A673 (cell line): ENCODE measurements at places on chromosomes 3 and 15. TPM values are rescaled to one million over a fixed set of nuclear protein-coding genes. Genes with fewer than 3 reads are reported as not detected.

DNA sequence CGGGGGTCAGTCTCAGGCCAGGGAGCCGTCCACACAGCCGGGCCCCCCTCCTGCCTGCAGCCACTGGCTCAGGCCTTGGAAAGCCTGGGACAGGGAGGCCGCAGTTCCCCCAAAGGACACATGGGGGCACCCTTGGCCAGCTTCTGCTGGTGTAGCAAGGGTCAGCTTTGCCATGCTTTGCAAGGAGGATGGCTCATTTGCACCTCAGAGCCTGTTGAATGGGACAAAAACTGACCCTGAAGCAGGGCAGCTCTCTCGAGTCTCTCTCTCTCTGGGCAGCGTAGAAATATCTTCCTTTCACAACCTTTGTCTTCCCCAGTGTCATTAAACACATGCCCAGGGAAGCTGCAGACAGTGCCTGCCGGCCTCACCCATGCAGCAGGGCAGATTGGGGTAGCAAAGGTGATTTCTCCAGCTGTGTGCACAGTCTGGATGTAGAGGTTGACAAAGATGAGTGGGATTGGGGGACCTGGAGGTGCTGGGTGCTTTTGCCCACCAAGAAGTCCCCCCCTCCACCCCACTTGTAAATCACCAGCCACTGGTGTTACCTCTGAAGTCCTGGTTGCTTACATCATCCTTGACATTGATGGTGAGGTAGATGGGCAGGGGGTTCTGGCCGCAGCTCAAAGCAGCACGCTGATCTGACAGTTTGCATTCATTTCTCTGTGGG, 17.4 kb upstream of the EHD4 start:
- peak; percentile 79 for DNase-seq

IGSF11 gene
- total RNA-seq = not detected in 2 replicates

GNB4 gene
- 75.2 and 83.3 TPM in 2 replicates for total RNA-seq

- DNase-seq = peak; percentile 28
These were observed 976 bp upstream of the ABTB1 start for GRCh38 chr3:127671523-127672428.

SLC28A1 gene
- not detected in 2 replicates for total RNA-seq

DNA sequence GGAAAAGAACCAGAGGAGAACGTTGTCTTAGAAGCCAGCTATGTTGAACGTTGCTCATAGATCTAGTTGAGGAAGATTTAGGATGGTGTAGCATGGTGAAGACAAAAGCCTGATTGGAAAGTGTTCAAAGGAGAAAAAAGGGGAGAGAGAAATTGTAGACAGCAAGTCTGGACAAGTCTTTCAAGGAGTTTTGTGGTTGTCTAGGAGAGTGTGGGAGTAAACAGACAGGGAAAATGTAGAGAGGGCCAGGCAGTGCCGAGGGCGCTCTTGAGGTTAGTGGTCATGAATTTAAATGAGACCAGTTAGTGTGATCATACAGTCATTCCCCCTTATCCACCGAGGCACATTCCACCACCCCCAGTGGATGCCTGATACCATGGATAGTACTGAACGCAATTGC, 167.5 kb upstream of the IL12A start:
- no peak for DNase-seq

DNA sequence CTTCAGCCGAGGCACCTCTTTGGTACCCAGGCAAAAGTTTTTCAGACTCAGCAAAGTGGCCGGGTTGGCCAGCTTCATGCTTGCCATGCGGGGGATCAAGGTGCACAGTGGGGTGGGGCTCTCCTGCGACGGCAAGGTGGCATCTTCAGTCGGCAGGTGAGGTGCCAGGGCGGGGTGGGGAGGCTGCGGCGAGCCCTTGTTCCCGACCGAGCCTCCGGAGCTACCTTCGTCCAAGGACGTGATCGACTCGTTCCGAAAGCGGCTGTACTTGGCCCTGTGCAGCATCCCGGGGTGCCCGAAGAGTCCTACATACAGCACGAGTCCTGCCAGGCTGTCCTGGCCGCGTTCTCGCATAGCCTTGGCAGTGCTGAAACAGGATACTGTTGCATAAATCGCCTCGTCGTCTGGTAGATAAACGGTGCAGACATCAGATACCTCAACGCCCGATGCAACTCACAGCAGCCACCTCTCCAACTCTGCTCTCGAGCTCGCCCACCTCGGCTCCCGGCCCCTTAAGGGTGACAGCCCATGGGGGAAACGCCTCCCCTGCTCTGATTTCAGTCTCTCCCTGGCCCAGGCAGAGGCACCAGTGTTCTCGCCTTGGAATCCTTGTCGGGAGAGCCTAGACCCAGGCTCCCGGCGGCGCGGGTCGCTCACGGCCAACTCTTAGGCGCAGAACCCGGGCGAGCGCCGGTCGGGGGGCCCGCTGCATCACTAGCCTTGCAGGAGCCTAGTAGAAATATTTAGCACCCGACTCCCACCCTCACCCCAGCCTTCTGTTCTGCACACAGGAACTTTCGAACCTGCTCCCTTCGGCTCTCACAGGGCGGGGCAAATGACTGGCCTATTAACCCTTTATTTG, 826 bp downstream of the SHC4 start:
- DNase-seq = peak; percentile 31
